ENCODE measurements at places on chromosomes 3 and 15.
A peak's percentile ranks its signal among the peaks of the same experiment; 100 is the strongest.

DNA sequence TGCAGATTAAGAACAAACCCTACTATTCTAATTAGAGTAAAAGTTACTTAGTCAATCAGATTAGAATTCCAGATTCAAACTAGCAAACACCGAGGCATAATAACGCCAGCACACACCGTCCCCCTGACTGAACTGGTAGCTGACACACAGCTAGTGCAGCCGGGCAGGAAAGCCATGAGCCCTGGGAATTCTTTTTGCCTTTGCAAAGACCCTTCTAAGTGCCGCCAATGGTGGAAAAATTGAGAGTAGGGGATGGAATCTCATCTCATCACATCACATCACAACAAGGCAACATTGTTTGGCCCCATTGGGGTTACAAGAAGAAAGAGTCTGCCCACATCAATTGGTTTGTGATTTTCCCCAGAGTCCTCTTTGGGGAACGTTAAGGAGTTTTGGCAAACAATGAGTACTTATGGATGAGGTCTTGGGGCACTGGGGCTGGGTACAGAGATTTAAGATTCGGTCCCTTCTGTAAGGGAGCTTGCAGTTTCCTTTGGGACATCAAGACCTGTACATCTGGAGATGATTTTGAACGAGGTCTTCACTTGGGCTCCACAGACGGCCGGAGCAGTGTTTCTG, 120.4 kb upstream of the MEF2A start:
- no peak for DNase-seq

DNA sequence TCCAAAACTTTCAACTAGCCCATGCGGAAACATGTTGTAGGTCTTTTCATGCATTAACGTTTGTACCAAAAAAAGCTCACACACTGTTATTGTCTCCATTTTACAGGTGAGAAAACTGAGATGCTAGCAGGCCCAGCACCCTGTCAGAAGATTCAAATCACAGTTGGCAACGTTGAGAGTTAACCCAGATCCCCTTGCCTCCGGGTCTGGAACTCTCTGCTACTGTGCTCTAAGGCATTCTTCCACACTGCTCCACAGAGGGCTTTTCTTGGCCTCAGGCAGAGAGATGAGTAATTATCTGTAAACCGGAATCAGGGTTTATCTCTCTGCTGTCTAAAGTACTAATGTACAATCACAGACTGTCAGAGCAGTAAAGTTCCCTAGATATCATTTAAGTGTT, 186.0 kb upstream of the LPP start:
- no peak for DNase-seq

DNA sequence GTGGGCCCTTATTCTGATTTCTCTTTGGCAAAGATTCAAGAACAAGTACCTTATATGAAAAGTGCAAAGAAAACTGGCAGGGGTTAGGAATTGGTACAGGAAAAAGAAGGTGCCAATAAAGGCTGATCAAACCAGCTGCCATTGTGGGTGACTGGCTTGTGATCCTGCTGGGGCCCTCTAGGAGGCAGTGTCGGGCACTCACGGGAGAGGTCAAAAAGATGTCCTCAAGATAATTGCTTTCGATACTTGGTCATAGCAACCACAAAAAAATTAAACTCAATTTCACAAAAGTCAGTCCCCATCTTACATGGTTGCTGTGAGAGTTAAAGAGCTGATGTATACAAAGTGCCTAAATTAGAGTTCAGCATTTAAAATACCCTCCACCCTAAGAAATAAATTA, 31.0 kb upstream of the CAV3 start:
- DNase-seq = no peak

GRCh38 chr15:70762469-70763119, 764 bp downstream of the UACA start:
- no peak for DNase-seq

DNA sequence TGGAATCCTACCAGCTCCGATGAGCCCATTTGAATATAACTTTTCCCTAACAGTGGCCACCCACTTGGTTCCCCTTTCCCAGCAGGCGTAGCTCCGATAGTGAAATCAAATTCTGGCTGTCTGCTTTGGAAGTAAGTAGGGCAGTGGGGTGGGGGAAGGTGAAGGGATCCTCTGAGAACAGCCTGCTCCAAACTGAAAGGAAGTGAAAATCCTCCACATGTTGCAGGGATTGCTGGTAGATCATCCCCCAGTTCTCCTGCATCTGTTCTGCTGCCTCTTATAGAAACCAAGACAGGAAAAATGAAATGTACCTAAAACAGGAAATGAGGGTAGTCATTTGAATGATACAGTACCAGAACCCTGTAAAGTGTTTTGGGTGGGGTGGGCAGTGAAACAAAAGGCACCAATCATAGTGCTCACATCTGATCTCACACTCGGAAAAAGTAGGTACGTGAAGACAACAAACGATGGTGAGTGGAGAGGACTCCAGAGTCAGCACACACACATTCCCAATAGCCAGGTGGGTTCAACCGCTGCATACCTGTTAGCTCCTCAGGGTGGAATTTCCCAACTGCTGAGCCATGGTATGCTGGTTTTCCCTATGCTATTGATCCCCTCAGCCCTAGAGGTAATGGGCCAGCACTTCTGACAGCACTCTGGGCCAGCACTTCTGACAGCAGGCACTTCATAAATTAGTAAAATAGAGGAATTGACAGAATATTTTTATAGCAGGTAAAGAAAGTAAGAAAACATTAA, 304.9 kb upstream of the ADAMTS9 start:
- DNase-seq = no peak

DNA sequence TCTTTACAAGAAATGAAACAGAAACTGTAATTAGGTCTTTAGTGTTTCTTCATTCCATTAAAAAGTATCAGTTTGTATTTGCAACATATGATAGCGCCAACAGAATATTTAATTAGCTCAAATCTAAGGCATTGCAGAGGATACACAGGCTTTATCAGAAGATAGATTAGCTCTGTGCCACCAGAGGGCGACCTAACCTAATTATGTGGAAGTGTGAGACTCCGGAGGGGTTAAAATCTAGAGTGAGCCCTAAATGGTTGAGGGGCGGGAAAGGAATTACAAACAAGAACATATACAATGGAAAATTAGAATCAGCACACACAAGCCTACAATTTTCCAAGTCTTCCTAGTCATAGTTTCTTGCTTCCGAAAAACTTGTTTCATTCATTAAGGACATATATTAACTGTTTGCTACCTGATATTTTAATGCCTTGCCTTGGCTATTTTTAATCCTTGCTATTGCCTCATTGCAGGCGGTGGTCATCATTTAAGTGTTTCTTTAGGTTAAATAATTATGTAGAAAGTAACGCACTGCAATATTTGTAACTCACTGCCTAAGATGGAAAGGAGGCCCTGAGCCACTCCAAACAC, 18.0 kb upstream of the RYR3 start:
- peak; percentile 26 for DNase-seq

DNA sequence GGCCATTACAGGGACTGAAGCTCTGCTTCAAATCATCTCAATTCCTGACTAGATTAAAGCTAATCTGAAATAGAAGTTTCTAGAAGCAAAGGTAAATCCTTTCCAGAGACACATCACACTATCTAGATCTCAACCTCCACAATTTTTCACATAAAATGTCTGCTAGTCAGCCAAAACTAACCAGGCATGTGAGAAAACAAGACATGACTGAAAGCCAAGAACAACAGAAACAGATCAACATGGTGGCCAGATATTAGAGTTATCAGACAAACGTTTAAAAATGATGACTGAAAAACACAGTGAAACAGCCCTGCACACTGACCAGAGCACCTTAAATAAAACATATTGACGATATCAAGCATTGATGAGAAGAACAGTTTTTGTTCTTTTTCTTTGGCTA, 59.1 kb downstream of the SUMF1 start:
- no peak for DNase-seq

All from activated CD4-positive, alpha-beta T cell treated with anti-CD3 and anti-CD28 coated beads, Interleukin-2, amount 50 U/mL, for 4 hours (primary cell).